Tongue (tissue), 3 donors: ENCODE measurements at places on chromosomes 6 and 20.

- no peak for DNase-seq
Observed at GRCh38 chr20:37249304-37249703, 12.3 kb downstream of the GHRH start.

DNA sequence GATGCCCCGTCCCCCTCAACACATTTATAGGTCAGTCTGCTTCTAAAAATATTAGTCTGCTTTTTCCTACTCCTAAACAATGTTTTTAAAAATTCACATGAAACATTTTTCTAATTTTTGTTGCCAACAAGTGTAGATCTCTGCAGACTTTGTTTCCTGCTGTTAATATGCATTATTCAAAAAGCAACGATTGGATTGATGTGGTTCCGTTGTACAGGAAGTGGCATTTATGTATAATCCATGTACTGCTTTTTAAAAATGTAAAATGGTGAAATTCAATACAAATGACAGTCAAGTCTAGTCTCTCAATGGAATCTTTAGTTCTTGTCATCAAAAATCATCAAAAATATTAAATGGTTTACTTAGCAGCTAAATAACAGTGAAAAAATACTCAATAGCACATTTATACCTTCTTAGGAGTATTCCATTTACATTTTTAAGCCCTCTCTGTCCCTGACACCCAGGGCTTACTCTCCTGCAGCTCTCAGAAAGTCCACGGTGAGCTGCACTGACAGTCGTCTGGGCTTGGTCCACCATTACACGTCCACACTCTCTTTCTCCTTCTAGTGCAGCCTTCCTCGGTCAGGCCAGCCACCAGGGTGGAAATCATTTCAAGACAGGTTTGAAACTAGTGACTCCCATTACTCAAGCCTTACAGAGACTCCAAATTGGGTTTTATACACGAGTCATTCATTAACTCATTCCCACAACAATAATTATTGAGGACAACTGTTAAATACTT is 211.5 kb downstream of the TMEM200A start:
- DNase-seq, result no peak

- peak; percentile 37 for DNase-seq
Observed at GRCh38 chr6:12328701-12329100, 38.5 kb downstream of the EDN1 start.

GRCh38 chr6:117906507-117906957 is 532 bp upstream of the SLC35F1 start:
- no peak for DNase-seq

DNA sequence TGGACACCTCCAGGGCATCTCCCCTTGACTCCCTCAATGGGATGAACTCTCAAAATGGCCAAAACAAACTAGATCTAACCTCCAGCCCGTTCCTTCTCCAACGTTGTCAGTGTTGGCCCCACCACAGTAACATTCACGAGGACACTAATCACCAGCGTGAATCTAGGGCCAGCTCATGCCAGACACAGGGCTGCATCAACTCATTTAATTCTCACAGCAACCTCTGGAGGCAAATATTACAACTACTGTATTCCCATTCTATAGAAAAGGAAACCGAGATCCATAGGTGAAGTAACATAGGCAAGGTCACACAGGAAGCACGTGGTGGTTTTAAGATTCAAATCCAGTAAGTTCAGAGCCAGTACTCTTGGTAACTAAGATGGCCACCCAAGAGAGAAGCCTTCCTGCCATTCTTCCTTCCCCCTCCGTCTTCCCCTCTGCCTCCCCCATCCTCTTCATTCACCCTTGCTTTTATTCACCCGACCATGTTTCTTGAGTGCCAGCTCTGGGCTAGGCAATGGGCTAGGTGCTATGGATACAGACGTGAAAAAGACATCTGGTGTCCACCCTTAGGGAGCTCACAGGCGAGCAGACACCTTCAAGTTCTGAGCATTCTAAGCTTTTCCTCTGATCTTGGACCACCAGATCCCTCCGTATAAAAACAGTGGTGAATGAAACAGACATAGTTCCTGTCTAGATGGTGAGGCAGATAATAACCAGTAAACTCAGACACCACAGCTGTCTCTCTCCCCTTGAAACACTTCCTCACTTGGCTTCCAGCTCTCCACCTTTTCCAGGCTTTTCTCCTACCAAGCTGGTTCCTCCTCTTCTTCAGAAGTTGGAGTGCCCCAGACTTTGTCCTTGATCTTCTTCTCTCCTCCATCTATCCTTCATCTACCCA is 9.6 kb downstream of the CCM2L start:
- no peak for DNase-seq

GRCh38 chr6:135231469-135231844 is 50.3 kb downstream of the MYB start:
- DNase-seq, result no peak

DNA sequence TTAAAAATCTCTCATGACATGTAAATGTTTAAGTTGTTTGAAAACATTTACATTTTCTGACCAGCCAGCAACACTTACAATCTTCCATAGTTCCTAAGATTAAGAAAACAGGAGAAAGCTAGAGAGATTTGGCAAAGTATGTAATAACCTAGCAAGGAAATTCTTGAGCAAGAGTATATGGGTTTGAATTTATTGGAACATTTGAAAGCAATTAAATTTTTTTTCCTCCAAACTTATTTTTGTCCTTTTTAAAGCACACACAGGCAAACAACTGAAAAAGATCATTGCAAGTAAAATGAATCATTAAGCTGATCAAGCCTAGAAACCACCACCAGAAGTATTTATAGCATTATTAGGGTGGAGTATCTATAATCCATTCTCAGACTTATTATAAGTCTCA is 20.1 kb upstream of the ZNF217 start:
- DNase-seq, result no peak

DNA sequence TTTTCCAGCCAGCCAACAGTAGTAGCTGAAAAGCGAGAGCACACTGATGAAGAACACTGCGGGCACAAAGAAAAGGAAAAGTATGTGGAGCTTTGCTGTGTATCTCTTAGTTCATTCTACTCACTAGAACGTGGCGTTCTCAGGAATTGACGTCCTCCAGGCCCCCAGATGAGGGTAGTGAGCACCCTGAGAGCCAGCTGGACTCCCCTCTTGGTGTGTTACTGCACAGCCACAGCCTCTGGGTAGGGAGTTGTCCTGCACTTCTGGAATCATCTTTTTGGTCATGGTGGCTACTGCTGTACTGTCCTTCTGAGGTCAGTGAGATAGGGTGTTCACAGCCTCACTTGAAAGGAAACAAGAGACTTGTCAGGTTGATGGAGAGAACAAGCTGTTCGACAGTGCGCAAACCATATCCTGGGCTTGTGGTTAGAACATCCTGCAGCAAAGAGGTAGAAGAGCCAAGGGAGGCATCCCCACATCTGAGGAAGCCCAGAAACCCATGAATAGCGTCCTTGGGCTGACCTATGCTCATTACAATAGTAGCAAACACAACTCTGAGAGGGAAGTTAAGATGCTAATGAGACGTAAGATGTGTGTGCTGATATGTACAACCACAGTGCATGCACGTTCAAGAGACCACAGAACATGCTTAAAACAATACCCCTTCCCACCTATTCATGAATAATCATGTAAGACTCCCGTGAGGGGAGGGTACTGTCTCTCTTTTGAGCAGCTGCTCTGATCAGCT is 14.6 kb upstream of the HLA-F start:
- DNase-seq, result no peak

DNA sequence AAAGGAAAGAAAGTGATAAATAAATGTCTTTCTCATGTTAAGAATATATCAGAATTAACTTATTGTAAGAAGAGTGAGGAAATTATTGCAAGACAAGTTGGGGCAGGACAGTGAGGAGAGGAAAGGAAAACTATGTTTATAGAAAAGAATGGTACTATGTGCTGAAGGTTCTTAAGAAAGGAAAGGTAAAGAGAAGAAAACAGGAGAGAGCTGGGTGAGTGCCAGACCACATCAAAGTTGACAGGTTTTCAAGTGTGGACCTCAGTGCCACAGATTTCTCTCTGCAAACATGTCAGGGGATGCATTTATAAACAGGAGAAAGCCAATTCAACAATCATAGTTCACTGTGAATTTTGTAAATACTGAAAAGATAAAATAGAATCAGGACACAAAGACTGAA is 439.2 kb downstream of the PKHD1 start:
- peak; percentile 3 for DNase-seq

GRCh38 chr6:139343052-139343750 is 31.2 kb downstream of the CITED2 start:
- DNase-seq, result peak; percentile 48

- peak; percentile 24 for DNase-seq
Observed at GRCh38 chr20:16412906-16413305, 160.3 kb downstream of the KIF16B start.

DNA sequence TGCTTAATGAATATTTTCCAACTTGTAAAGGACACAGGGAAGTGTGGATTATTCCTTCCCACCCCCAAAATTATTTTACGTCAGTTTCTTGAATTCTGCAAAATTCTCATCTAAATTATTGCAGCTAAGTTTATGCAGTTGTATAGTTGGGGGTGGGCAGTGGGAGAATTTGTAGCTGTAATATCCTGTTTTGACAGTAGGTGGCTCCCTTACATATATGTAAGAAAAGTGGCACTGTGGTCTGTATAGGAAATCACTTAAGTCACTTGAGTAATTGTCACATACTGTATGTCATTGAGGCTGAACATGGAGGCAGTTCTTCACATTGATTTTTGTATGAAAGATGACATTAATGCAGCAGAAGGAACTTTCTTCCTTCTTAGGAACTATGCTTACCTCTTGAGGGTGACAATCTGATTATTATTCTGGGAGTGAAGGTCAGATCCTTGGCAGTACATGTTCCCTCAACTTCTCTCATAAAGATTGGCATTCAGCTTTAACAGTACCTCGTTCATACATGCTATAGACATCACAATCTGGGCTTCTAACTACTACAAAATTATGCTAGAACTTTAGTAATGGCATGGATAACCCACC is 14.6 kb upstream of the CFAP206 start:
- peak; percentile 80 for DNase-seq

DNA sequence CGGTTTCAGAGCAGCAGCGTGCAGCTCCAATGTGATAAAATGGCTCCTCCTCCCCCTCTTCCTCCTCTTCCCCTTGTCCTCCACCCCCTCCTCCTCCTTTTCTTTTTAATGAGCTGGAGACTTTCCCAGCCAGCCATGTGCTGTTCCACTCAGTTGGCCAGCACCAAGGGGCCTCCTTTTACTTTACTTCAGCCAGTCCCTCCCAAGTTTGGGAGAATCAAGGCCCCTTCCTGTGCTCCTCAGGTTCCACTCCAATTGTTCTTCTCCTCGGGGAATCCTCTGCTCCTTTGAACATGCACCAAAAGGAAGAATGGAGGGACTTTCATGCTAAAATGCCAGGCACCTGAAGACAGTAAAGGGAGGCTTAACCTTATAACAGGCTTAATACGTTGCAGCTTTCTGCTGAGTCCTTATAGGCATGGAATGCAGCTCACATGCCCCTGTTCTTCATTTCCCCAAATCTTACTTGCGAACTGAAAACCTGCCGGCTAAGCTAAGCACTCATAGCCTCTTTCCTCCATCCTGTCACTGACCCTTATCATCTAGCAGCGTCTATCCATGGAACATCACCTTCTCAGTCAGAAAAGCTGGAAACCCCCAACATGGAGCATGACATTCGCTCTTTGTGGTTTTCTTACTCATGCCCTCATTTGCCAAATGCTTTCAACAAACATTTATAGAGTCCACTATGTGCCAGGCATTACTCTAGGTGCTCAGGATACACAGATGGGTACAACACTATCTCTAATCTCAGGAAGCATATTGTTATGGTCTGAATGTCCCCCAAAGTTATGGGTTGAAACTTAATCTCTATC is 170.6 kb downstream of the PHACTR1 start:
- peak; percentile 65 for DNase-seq

GRCh38 chr6:33312361-33313104 is 1.3 kb downstream of the TAPBP start:
- peak; percentile 75 for DNase-seq

DNA sequence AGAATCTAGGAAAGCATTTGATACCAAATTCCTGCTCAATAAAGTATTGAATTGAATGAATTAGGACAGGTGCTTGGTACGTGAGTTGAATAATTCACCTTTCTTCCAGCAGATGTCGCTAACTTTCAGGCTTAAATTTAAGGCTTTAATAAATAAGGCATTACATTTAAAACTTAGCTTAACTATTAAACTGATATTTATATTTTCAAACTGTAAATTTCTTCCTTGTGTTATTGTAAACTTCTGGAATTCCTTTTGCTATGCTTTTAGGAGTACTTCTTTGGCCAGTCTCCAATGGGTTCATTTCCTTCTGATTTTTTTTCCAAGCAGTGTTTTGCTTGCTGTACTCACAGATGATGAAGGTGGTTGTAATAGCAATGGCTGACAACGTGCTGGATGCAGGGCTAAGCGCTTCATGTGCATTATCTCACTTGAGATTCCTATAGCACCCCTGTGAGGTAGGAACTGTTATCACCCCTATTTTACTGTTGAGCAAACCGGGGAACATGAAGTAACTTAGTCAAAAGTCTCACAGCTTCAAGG is 71.3 kb upstream of the SLC2A12 start:
- peak; percentile 72 for DNase-seq

DNA sequence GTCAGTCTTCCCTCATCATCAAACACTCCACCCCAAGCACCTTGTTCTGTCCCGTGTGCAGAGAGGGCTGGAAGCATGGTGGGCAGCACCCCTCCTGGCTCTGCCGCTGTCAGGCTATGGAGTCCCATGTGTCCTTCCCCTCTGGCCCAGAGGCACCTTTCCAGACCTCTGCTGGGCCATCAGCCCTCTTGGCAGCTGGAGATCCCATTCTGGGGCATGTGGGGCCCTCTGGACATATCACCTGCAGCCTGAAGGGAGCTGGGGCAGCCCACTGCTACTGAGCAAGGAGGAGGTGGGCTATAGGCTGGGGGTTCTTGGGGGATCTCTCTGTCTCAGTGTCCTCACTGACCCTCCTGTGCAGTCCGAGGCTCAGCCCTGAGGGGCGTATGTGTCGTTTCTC is 42.2 kb downstream of the SUN5 start:
- DNase-seq, result no peak

- no peak for DNase-seq
Observed at GRCh38 chr6:136723780-136724179, 68.5 kb downstream of the MAP3K5 start.

DNA sequence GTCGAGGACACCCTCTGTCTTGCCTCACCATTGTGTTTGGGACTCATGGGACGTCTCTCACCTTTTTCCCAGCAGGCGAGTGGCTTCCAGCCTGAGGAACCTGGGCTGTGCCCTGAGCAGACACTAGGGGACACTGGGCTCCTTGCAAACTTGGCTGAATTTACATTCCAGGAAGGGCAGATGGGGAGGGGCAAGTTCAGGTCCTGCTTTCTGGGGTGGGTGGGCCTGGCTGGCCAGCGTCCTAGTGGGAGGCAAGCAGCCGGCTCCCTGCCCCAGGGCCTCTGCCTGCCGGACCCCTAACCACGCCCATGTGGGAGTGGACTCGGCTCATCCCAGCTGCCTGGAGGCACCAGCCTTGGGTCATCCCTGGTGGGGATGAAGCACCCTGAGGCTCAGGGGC is 48.2 kb upstream of the MLN start:
- peak; percentile 45 for DNase-seq

- DNase-seq, result peak; percentile 49
Observed at GRCh38 chr20:41408156-41408794, 41.7 kb upstream of the EMILIN3 start.
